ENCODE measurements at places on chromosomes 1 and 21.

DNA sequence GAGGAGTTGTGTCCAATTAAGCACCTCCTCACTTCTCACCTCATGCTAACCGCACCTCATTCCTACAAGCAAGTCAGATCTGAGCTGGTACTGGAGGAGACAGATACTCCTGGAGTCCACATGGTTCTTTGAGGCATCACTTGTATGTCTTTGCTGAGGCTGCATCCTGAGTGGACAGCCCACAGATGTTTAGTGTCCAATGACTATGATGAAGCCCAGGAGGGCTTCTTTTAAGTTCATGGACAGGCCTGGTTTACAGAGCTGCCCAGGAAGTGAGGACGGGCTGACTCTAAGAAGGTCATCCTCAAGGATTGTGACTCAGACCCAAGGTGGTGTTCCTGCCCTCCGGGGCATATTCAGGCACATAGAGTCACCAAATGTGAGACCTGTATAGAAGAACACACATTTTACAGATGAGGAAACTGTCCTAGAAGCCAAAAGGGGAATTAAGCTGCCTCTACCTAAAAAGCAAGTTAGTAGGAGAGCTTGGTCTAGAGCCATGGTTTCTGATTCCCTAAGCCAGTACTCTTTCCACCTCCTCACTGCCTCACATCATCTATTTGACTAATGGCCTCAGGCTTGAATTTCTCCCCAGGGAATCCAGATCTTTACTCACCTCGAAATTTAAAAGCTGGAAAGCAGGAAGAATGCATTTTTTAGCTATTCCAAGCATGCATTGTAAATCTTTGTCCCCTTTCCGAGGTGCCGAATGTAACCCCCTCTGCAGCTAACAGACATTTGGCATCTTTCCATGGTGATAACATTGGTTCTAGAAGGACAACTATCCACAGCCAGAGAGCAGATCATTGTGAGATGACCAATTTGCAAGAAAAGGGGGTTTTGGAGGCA lies 228.1 kb downstream of the OMA1 start:
- DNase-seq: no peak
- no peak overlapping the region for H3K4me3 ChIP-seq
- H3K4me1 ChIP-seq: peaks cover 2% of the 10 kb centered on the region
- H3K27ac ChIP-seq: no peak overlapping the region

DNA sequence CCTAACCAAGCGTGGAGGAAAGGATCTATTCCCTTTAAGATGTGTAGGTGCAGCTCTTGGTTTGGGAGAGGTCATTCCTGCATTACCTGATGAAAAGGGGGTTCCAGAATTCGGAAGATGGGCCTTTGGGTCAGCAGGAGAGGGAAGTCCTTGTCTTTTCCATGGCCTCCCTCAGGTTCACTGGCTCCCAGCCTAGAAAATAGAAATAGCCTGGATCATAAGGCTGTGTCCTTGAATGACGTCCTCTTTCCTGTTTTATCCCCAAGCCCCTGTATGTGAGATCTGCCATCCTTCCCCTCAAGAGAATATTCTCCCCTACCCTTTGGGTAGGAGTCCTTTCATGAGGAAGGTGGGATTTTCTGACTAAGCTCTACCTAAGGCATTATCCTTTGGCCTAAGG lies 14.5 kb upstream of the RPS8 start:
- H3K27ac ChIP-seq: no peak overlapping the region
- H3K36me3 ChIP-seq: peaks cover 4% of the 10 kb centered on the region
- no peak for DNase-seq

GRCh38 chr21:14273736-14274538 lies 58.0 kb downstream of the RBM11 start:
- H3K4me1 ChIP-seq: no peaks in the 10 kb centered on the region
- peak overlapping the region; percentile 47 for H3K4me3 ChIP-seq
- H3K27ac ChIP-seq: no peak overlapping the region
- no peaks in the 10 kb centered on the region for H3K36me3 ChIP-seq

DNA sequence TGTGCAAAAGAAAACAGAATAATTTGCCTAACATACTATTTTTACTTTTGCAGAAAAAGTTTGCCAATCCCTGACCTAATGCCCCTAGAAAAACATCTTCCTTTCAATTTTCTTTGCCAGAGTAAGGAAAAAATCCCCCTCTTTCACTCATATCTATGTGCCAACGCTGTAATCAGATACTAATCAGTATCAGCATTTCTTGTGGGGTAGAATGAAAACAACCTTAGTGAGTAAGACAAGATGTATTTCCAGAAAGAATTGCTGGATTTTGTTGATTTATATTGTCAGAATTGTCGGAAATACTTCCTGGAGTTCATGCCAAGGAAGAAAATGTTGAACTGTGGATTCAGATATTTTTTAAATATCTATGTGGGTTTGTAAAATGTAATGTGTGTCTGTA lies 1893.8 kb downstream of the NCAM2 start:
- no peak overlapping the region for H3K27ac ChIP-seq
- DNase-seq: no peak
- H3K4me1 ChIP-seq: peaks cover 3% of the 10 kb centered on the region
- H3K36me3 ChIP-seq: no peaks in the 10 kb centered on the region

DNA sequence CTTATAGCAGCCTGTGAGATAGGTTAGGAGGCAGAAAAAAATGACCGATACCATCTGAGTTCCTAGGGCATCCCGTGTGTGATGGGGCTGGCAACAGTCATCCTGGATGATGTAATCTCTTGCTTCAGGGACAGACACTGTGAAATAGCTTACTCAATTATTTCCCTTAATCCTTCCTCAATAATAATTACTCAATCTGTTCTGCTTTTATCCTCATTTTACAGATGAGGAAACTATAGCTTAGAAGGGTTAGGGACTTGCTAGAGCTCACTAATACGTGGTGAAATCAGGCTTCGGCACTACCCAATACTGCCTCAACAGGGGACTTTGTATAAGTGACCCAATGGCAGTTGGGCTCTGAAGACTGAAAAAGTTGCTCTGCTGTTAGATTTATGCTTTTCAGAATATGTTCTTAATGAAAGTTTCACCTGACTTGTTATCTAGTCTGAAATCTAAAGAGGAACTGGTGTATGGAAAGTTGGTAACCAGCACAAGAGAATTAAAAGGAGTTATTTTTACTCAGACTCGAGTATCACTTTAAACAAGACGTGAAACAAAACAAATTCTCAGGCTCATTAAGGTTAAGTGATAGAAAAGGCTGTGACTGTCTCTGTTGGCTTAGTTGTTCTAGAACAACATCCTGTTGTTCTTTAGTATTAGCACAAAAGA lies 14.4 kb downstream of the CD55 start:
- H3K27ac ChIP-seq: no peak overlapping the region
- H3K36me3 ChIP-seq: peaks cover 24% of the 10 kb centered on the region
- H3K4me1 ChIP-seq: peaks cover 14% of the 10 kb centered on the region
- no peak overlapping the region for H3K4me3 ChIP-seq
- H3K27me3 ChIP-seq: no peaks in the 10 kb centered on the region

DNA sequence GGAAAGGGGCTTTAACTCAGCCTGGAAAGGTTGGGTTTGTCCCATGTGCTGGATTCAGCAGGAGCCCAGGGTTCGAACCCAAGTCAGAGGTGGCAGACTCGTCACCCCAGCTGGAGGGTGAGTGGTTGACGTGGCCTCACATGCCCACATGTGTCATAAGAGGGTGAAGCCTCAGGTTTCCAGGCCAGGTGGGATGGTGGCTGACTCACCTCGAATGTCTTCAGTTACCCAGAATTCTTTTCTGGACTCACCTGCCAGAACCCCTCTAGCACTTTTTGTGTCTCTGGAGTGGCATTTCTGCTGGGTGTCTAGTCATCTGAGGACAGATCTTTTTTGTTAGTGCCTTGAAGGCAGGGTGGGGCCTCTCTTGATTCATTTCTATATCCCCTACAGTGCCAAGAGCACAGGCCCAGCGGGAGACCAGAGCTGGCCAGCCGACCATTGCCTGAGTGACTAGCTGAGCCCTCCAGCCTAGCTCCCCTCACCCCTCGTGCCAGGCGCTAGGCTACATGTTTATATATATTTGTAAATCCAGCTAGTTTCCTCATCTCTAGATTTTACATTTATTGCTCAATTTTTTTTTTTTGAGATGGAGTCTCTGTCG lies 28.1 kb downstream of the IL6R start:
- H3K27ac ChIP-seq: no peak overlapping the region
- no peak overlapping the region for H3K4me3 ChIP-seq
- H3K4me1 ChIP-seq: peaks cover 5% of the 10 kb centered on the region
- no peaks in the 10 kb centered on the region for H3K36me3 ChIP-seq
- DNase-seq: no peak

GRCh38 chr21:42320791-42321190 lies 5.6 kb upstream of the TFF3 start:
- peaks cover 5% of the 10 kb centered on the region for H3K4me1 ChIP-seq
- H3K4me3 ChIP-seq: no peak overlapping the region
- DNase-seq: no peak
- H3K36me3 ChIP-seq: no peaks in the 10 kb centered on the region
- peaks cover 6% of the 10 kb centered on the region for H3K27me3 ChIP-seq

DNA sequence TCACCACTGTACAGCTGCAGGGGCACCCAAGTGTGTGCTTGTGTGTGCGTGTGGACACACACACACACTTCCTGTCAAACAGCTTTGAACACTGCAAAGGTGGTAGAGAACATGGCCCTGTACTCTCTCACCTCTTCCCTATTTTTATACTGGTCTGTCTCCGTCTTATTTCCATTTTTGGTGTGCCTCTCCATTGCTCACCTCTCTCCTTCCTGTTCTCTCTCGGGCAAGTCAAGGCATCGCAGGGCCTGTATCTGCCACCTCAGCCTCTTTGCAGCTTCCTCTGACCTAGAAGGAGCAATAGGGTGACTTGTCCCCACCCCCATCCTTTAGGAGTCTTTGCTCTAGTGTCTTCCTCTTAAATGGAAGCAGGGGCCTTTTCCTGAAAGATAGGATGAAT lies 2.2 kb downstream of the SMCP start:
- no peaks in the 10 kb centered on the region for H3K4me1 ChIP-seq
- no peak overlapping the region for H3K27ac ChIP-seq
- no peaks in the 10 kb centered on the region for H3K36me3 ChIP-seq
- DNase-seq: no peak
- H3K4me3 ChIP-seq: no peak overlapping the region

DNA sequence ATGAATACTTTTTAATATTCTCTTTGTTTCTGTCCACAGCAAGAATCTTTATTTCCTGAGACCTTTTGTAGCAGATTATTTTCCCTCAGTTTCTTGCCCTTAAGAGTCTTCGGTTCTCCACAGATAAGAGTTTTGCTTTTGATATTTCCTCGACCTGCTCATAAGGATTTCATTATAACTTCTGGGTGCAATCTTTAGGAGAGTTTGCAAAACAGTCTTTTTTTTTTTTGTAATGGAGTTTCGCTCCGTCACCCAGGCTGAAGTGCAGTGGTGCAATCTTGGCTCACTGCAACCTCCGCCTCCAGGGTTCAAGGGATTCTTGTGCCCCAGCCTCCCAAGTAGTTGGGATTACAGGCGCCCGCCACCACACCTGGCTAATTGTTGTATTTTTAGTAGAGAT lies 10.1 kb upstream of the UBE4B start:
- H3K36me3 ChIP-seq: no peaks in the 10 kb centered on the region
- no peak for DNase-seq
- no peaks in the 10 kb centered on the region for H3K27me3 ChIP-seq

DNA sequence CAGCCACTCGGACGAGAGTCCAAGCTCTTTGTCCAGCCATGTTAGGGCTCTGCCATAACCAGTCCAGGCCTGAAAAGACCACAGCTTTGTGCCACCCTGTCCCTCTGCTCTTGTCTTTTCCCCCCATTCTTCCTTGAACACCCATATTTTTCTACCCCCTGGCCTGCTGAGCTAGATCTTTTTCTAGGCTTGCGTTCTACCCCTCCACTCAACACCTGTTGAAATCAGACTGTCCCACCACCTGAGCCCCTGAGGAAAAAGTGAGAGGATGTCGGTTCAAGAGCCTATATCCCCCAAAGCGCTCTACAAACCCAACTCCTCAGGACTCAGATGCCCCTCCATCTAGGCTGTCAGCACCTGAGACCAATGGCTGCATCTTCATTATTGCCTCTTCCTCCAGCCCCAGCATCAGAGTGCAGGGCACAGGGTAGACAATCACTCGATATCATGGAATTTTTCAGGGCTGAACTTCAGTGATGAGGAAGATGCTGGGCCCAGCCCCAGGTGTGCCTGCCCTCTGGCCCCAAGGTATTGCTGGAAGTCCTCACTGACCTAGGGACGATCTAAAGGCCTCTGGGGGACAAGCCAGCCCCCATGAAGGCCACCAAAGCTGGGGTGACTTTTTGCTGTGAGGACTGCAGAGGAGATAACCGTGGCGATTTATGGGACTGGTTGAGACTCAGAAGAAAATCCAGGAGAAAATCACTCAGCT lies 75.3 kb downstream of the CD247 start:
- no peak overlapping the region for H3K27ac ChIP-seq
- peaks cover 43% of the 10 kb centered on the region for H3K27me3 ChIP-seq
- no peaks in the 10 kb centered on the region for H3K4me1 ChIP-seq
- H3K36me3 ChIP-seq: no peaks in the 10 kb centered on the region
- no peak for DNase-seq
- H3K4me3 ChIP-seq: no peak overlapping the region

DNA sequence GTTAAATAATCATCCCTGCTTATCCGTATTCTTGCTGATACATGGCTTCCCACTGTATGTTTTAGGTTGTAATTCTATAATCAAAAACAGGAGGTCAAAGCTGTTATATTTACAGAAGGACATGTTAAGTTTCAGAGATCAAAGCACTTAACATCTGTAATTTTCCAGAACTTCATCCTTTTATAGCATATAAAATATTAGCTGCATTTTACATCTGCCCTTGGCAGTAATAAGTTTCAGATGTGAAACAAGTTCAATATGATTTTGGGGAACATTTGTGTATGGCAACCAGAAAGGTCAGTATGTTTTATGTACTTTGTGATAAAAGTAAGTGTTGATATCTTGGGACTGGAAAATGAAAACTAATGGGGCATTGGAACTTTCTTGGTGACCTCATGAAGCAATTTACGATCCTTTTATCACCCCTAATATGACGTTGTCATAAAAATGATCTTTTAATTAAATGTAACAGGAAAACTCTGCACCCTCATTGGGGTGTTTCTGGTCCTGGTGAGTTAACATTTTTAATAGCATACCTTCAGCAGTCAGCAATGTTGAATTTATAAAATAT lies 449.6 kb downstream of the GPATCH2 start:
- H3K27me3 ChIP-seq: peaks cover 38% of the 10 kb centered on the region
- no peak overlapping the region for H3K4me3 ChIP-seq
- H3K4me1 ChIP-seq: no peaks in the 10 kb centered on the region
- no peaks in the 10 kb centered on the region for H3K36me3 ChIP-seq
